ENCODE measurements at places on chromosomes 6 and 20.
A peak's percentile ranks its signal among the peaks of the same experiment; 100 is the strongest.

DNA sequence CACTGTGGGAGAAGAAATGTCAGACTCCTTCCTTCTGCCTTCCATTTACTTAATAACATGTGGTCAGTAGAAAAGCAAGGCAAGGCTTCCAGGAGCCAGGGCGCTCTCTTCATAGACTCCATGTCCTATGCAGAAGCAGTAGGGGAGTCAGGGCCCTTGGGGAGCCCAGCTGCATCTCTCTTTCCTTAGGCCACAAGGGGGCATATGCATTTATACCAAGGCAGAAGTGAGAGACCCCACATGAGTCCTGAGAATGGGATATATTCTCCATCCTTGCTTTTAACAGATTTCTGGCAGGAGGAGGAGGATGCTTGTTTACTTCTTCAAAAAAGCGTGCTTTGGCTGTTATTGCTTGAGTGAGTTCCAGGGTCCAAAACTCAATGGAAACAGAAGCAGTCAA lies 198.5 kb downstream of the HIVEP2 start:
- DNase-seq = peak; percentile 18

- DNase-seq = no peak
Measured at GRCh38 chr6:166775923-166776220, 148.8 kb upstream of the RPS6KA2 start.

DNA sequence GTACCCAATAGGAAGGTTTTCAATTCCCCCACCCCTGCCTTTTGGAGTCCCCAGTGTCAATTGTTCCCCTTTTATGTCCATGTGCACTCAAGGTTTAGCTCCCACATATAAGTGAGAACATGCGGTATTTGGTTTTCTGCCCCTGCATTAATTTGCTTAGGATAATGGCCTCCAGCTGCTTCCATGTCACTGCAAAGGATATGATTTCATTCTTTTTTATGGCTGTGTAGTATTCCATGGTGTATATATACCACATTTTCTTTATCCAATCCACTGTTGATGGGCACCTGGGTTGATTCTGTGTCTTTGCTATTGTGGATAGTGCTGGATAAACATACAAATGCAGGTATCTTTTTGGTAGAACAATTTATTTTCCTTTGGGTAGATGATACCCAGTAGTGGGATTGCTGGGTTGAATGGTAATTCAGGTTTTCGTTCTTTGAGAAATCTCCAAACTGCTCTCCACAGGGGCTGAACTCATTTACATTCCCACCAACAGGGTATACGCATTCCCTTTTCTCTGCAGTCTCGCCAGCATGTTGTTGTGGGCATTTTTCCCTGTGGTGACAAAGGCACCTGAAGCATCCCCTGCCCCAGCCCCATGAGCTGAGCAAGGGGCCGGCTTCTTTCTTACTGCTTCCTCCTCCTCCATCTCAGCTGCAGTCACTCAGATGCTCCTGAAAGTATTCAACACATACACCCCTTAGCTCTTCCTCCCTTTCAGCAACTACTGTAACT lies 66.7 kb downstream of the ELOVL2 start:
- DNase-seq = no peak

DNA sequence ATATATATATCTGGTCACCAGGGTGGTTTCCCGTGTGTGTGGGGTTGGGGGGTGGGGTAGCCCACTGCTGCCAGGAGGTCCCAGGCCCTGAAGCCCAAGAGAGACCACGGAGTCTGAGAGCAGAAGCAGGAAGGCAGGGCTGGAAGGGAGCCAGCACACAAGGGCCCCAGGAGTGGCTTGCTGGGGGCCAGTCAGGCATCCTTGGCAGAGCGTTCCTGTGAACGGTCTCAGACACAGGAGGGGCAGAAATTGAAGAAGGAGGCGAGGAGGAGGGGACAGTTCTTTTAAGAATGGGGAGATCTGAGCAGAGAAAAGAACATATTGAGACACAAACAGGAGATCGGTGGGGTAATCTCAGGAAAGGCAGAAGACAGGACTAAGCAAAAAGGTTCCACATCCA lies 1.9 kb upstream of the EBF4 start:
- DNase-seq = no peak

- DNase-seq = no peak
Measured at GRCh38 chr20:61682996-61683681, 382.5 kb downstream of the TAF4 start.

GRCh38 chr6:105900125-105900937 lies 185.8 kb upstream of the PRDM1 start:
- peak; percentile 85 for DNase-seq

- no peak for DNase-seq
Measured at GRCh38 chr20:51037532-51038115, 14.7 kb upstream of the KCNG1 start.

GRCh38 chr6:48222241-48222640 lies 111.2 kb upstream of the PTCHD4 start:
- DNase-seq = no peak

DNA sequence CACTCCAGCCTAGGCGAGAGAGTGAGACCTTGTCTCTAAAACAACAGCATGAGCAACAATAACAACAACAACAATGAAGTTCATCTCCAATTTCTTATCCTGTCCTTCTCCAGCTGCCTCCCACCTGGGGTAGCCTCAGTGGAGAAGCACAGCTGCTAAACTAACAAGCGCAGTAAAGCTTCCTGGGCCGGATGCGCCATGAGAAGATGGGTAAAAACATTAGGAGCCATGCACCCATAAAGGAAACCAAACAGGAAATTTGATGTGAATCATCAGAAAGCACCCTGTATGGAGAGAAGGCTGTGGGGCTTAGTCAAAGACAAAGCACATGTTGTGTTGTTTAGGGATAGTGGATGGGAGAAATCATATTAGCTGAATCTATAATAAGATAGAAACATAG lies 61.1 kb upstream of the CCN6 start:
- DNase-seq = no peak

- DNase-seq = no peak
Measured at GRCh38 chr20:48785256-48785655, 42.5 kb downstream of the PREX1 start.

GRCh38 chr20:21353236-21353635 lies 44.1 kb downstream of the NKX2-4 start:
- peak; percentile 81 for DNase-seq

DNA sequence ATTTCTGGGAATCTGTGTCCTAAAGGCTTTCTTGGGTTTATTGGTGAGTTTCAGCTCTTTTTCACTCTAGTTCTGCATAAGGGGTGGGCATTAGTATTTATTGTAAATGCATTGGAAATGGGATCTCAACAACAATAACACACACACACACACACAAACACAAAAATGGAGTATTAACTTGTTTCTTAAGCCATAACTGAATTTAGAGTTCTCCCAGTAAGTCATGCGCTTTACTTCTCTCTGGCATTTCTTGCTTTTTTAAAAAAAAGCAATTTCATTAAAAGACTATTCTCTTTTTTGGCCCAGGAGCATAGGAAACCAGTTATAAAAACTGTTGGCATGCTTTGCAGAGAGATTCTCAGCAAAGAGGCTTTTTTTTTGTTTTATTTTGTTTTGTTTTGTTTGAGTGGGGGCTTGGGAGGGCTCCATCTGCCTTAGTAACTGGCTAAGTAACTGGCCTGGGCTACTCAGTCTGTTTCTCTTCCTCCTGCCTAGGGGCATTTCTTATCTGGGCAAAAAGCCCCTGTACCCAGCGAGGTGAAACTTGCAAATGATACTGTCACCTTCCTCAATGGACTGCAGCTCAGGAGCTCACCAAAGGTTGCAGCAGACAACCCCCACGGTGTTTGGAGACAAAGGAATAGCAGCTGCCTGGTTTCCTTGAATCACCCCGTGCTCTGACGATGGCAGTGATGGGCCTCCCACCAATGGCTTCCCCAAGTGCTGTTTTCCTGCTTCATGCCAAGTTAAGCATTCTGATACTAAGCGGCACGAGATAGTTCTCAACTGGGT lies 128.5 kb downstream of the BCAS1 start:
- DNase-seq = no peak

Measured in fibroblast of the aortic adventitia (primary cell).